ENCODE measurements at places on chromosomes 16 and 17.

DNA sequence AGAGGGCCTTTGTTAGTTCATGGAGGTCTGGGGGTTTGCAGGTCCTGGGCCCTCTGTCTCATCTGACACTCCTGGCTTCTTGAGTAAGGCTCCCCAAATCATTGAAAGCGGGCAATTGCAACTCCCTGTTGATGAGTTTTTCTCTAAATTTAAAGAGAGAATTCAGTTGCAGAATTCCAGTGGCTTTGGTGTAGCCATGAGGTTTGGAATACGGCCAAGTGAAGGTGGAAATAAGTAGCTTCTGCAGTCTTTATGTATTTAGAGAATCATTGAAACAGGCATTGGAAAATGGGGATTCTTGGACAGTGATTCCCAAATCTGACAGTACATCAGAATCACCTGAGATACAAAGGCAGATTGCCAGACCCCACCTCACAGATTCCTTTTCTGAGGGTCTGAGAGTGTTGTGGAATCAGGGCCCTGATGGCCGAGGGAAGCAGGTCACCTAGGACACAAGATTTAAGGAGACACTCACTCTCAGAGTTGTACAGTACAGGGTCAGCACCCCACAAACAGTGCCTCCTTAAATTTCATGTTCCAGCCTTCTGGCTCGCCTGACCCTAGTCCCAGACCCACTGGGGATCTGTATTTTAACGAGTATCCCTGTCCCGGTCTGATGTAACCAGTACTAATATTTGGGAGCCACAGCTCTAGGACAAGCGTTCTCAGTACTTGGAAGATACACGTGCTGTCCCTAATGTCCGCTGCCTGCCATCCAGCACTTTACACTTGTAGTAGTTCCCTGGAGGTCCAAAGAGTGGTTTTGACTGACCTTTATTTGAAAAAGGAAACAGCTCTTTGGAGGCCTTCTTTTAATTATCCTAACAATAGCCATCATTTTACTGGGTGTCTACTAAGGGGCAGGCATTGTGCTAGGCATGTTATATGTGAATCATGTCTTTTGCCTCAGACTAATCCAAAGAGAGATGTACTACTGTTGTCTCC is 37.8 kb downstream of the YPEL2 start:
- no peak for ATAC-seq

GRCh38 chr17:43015579-43015978 is 6.6 kb downstream of the VAT1 start:
- no peak for ATAC-seq

DNA sequence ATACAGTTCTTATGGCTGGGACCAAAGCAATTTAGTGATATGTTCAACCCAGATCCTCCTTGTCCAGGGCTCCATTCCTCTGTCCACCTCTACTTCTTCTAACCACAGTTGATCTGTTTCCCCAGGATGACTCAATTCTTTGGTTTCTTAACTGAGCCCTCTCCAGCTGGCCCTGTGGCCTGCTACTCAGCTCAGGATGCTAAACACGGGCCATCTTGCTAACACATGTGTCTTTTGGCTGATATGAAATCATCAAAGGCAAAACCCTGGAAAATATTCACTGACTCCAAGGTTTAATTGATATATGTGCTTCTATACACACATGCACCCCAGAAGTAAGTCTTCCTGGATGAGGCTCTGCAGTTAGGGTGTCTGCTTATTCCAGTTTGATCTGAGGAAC is 43.8 kb downstream of the SHISA6 start:
- no peak for ATAC-seq

- ATAC-seq: no peak
These were observed 20.9 kb downstream of the IRX3 start for GRCh38 chr16:54265575-54266107.

DNA sequence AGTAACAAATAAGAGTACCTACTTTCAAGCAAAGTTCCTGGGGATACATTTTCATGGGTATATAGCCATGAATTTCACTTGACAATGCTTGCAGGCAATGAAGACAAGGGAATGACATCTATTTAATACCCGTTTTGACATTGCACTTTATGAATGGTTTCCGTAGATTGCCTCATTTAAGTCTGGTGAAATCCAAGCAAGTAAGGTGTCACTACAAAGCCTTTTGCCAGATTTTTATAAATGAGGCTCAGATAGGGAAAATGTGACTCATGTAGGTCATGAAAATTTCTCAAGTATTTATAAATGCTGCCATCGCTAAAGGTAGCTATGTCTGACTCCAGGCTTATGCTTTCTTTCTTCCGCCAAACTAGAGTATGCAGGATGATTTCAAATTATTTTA is 644.3 kb downstream of the CDH8 start:
- ATAC-seq: no peak

DNA sequence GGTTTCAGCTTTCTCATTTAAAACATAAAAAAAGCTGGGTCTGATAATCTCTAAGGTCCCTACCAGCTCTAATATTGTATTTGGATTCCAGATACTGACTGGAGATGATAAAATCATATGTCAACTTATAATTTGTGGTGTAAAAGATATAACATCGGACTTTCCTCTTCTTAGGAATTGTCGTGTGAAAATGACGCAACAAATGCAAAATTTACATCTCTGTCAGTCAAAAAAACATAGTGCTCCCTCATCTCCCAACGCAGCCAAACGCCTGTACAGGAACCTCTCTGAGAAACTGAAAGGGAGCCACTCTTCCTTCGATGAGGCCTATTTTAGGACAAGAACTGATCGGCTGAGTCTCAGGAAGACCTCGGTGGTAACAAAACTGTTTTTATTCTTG is 197.3 kb downstream of the ANKFN1 start:
- no peak for ATAC-seq

- no peak for ATAC-seq
These were observed 7.2 kb upstream of the PVALEF start for GRCh38 chr17:81157848-81158687.

DNA sequence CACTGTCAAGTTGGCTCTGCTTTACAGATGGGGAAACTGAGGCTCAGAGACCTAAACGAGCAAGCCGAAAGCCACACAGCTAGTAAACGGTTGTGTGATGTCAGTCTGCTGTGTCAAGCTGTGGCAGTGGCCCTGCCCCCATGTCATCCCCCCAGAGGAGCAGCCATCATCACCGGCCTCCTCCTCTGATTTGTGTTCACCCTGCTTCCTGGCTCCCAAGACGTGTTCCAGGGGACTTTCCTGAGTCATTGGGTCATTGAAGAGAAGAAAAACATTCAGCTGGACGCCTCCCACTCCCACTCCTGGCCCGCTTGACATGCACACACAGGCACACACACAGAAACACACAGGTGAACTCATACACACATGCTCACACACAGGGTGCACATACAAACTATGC is 54.0 kb upstream of the CIBAR2 start:
- ATAC-seq: no peak

GRCh38 chr17:27976331-27976730 is 66.1 kb upstream of the NLK start:
- no peak for ATAC-seq

DNA sequence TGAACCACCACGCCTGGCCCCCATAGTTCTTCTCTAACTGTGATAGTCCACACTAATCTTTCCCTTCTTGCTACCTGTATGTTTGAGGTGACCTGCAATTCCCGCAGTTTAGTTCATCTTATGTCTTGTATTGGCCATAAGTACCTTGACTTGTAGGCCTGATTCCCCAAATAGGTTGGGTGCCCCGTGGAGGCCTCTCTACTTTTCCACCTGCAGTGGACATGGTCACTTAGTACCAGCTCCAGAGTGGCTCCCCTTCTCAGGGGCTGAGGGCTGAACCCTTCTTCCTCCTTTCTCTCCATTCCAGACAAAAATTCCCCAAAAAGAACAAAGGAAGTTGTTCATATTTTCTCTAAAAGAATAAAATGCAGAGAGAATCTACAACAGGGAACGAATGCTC is 33.5 kb upstream of the CES5A start:
- ATAC-seq: no peak

GRCh38 chr16:89407925-89408300 is 82.4 kb downstream of the ANKRD11 start:
- no peak for ATAC-seq

DNA sequence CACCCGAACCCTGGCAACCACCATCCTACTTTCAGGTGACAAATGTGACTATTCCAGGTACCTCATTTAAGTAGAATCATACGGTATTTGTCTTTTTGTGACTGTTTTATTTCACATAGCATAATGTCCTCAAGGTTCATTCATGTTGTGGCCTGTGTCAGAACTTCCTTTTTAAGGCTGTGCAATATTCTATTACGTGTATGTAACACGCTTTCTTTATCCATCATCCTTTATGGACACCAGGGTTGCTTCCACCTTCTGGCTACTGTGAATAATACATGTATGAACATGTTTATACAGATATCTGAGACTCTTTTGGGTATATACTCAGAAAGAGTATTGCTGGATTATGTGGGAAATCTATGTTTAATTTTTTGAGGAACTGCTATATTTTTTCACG is 28.7 kb upstream of the RSL1D1 start:
- no peak for ATAC-seq

GRCh38 chr17:44063704-44064639 is 2.5 kb downstream of the LSM12 start:
- ATAC-seq: no peak

- ATAC-seq: peak; percentile 75
These were observed 229.8 kb downstream of the KATNIP start for GRCh38 chr16:27779641-27780164.

GRCh38 chr16:30490210-30490609 is 17.7 kb downstream of the ITGAL start:
- no peak for ATAC-seq

DNA sequence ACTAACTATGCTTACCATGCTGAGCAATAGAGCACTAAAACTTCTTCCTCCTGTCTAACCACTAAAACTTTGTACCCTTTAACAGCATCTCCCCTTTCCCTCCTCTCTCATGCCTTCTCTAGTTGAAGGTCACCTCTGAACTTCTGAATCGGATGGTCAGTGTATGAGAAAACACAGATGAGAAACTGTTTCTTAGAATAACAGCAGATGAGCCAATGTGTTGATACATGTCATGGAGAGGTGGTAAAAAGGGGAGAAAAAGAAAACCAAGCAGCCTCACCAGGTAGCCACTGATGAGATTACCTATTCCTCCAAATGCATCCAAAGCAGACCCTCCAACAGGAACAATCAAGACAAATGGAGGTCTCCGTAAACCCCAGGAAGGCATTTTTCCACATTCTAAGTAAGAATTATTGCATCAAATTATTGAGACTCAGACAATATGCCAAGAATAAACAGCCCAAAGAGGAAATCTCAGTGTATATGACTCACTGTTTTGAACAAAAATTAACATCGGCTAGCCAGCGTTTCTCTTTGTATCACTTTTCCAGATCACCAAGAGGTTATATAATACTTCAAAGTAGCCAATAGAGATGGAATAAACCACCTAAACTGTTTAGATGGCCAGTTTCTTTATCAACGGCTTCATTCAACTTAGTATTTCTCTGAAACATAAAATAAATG is 793.3 kb upstream of the SOX9 start:
- ATAC-seq: peak; percentile 95

DNA sequence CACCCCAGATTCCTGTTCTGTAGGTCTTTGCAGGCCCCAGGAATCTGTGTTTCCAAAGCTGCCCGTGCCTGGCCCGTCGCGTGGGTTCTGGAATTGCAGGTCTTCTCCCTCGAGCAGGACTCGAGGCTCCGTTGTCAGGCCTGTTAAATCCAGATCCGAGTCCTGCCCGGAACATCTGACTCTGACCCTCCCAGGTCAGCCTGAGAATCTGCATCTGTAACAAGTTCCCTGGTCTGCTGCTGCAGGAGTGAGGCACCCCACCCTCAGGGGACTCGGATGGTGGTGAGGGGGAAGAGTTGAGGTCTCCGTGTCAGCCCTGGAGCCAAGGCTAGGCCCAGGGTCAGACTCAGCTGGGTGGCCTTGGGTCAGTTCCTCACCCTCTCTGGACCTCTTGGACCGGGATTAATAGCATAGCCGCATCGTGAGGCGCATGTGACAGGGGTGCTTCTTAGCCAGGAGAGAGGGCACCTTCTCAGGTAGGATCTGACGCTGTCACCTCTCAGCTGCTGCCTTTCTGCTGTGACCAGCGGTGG is 8.8 kb downstream of the SPIRE2 start:
- no peak for ATAC-seq

GRCh38 chr17:61456061-61456681 is 3.9 kb downstream of the TBX4 start:
- no peak for ATAC-seq

Data from SK-N-SH treated with all-trans-retinoic acid at 6 μM for 48 hours (cell line).